ENCODE measurements at places on chromosomes 1 and 21. TPM values are rescaled to one million over a fixed set of nuclear protein-coding genes. Genes with fewer than 3 reads are reported as not detected.

The LAMB3 gene
- total RNA-seq = 0.69 TPM

- no peak for DNase-seq
Observed at GRCh38 chr1:51792864-51793263, 85.7 kb downstream of the NRDC start.

DNA sequence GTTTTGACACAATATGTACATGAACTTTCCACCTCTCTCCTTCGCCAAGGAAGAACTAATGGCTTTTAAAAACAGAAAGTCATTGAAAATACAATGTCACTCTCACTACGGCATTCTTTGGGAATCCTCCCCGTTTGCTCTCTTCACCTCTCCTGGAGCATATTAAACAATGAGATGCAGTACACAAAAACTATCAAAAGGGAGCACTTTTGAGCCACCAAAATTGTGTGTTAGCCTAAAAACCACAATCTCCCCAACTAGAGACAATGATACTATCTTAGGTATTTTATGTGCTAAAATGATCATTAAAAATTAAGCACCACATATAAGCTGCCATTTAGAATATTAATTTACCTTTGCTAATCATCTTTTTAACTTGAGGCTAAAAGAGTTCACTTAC, 425.5 kb downstream of the KCTD3 start:
- DNase-seq = no peak

GRCh38 chr1:167083066-167083665, 7.0 kb downstream of the GPA33 start:
- DNase-seq = no peak

DNA sequence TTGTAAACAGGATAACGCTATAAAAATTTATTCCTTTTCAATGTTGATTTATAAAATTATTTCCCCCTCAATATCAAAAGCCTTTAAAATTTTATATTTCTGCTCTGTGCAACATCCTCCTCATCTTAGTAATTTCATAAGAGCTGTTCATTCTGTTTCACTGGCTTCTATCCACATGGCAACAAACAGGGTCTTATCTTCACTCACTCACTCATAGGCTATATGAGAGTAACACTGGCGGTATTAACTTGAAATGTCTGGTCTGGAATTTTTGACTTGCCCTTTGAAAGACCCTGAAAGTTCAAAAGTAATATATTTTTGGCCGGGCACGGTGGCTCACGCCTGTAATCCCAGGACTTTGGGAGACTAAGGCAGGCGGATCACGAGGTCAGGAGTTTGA, 77.4 kb upstream of the KRTAP11-1 start:
- no peak for DNase-seq

The ANGPTL7 gene
- not detected for total RNA-seq

GRCh38 chr1:53172426-53173128, 24.0 kb upstream of the CPT2 start:
- no peak for DNase-seq

DNA sequence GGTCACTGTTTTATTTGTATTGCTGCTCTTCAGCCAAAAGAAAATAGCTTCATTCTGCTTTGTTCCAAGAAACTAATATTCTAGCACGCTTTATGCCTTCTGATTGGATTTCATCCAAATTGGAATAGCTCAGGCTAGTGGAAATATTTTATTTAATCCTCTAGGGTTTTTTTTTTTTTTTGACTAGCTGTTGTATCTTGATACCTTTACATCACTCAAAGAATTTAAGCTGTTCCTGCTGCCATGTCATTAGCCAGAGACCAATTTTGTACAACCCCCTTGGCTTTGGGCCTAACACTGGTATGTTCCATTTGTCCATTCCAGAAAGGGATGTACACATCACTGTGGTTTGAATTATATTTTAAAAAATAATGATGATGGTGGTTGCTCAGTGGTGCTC, 103.0 kb downstream of the DISC1 start:
- no peak for DNase-seq

Measured in CD4-positive, alpha-beta memory T cell (primary cell).